Effector memory CD8-positive, alpha-beta T cell (primary cell): ENCODE measurements at places on chromosomes 6 and 20.
A peak's percentile ranks its signal among the peaks of the same experiment; 100 is the strongest.

- H3K4me3 ChIP-seq: no peak overlapping the region
- DNase-seq: no peak
- peaks cover 3% of the 10 kb centered on the region for H3K36me3 ChIP-seq
These were observed 24.5 kb downstream of the TOX2 start for GRCh38 chr20:43938932-43939761.

- DNase-seq: peak; percentile 32
- peaks cover 66% of the 10 kb centered on the region for H3K36me3 ChIP-seq
- H3K27me3 ChIP-seq: no peaks in the 10 kb centered on the region
- peak overlapping the region; percentile 85 for H3K27ac ChIP-seq
- H3K4me3 ChIP-seq: peak overlapping the region; percentile 53
These were observed 16.1 kb downstream of the TTPAL start for GRCh38 chr20:44491635-44492395.

DNA sequence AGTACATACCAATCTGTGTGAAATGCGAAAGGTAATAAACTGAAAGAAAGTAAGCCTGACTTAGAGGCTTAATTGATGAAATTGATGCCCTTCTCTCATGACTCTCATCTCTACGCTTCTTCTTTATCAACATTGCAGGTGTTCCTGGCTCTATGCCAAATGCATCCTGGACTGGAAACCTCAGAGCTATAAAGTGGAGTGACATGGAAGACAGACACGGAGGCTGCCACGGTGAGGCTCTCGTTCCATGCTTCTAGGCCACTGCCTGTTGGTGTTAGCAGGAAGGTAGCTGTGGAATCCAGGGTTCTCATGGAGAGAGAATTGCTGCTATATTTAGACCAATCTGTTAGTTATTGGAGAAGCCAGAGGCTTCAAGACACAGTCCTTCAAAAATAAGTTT is 73.2 kb downstream of the C6orf52 start:
- no peak for DNase-seq
- H3K4me3 ChIP-seq: no peak overlapping the region
- H3K4me1 ChIP-seq: no peaks in the 10 kb centered on the region
- H3K27ac ChIP-seq: no peak overlapping the region

GRCh38 chr20:31516651-31517050 is 2.4 kb downstream of the HM13 start:
- peaks cover 22% of the 10 kb centered on the region for H3K36me3 ChIP-seq

GRCh38 chr6:65538644-65539043 is 168.4 kb downstream of the EYS start:
- no peaks in the 10 kb centered on the region for H3K4me1 ChIP-seq
- H3K4me3 ChIP-seq: no peak overlapping the region
- H3K36me3 ChIP-seq: no peaks in the 10 kb centered on the region
- H3K27me3 ChIP-seq: no peaks in the 10 kb centered on the region

DNA sequence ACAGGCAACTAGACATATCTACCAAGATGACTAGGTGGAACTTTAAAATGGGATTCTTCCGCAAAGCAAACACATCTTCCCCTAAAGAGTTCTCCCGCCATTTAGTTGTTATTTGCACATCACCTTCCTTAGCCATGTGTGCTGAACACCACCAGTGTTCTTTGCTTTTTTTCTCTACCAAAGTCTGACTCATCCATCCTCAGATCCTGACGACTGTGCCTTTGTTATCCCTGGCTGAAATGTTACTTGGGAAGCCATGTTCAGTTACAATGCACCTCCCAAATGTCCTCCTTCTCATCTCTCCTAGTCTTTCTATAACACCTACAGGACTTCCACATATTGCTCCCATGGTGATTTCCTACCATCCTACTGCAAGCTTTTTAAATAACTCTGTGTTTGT is 593.5 kb upstream of the ARID1B start:
- no peak for DNase-seq
- H3K4me1 ChIP-seq: no peaks in the 10 kb centered on the region
- H3K36me3 ChIP-seq: no peaks in the 10 kb centered on the region
- no peak overlapping the region for H3K4me3 ChIP-seq

- peak overlapping the region; percentile 95 for H3K27ac ChIP-seq
- peak overlapping the region; percentile 98 for H3K4me3 ChIP-seq
- no peak for DNase-seq
- peaks cover 72% of the 10 kb centered on the region for H3K4me1 ChIP-seq
- no peaks in the 10 kb centered on the region for H3K27me3 ChIP-seq
- H3K36me3 ChIP-seq: peaks cover 43% of the 10 kb centered on the region
These were observed 563 bp downstream of the MGME1 start for GRCh38 chr20:17969278-17969883.

DNA sequence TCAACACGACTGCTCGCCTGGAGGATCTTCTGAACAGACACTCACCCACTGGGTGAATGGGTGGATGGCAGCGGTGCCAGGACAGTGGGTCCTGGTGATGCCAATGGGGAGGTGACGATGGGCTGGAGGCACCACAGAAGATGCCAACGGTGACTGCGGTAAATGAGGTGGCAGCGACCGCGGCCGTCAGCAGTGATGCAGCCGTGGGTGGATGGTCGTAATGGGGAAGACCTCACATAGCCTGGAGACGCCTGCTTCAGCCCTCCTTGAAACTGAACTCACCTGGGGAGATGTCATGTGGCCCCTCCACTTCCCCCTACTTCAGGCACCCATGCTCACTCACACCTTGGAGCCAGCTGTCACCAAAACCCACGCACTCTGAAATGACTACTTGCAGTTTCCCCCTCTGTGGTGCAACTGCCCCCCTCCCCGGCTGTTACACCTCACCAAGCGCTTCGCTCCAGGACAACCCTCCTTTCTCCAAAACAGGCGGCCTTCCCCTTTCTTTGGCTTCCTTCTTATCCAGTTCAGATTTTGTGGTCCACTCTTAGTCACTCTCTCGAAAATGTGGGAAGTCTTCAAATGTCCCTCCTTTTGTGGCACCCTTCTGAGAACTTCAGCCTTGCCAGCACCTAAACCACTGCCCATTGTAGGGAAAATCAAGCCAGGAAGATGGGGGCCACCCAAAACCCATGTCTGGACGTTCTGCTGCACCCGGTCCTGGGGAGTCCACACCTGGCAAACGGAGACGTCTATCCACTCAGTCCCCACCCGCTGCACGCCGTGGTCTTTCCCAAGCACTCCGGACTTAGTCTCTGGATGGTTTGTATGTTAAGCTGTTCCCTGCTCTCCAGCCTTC is 10.4 kb upstream of the ABHD16B start:
- H3K4me3 ChIP-seq: no peak overlapping the region
- H3K27ac ChIP-seq: no peak overlapping the region
- peaks cover 6% of the 10 kb centered on the region for H3K4me1 ChIP-seq
- peaks cover 23% of the 10 kb centered on the region for H3K27me3 ChIP-seq
- DNase-seq: no peak
